ENCODE measurements at places on chromosomes 3 and 15. TPM values are rescaled to one million over a fixed set of nuclear protein-coding genes. Genes with fewer than 3 reads are reported as not detected.
A peak's percentile ranks its signal among the peaks of the same experiment; 100 is the strongest.

- DNase-seq: no peak
Observed at GRCh38 chr3:127407026-127407939, 119.4 kb upstream of the PRR20G start.

DNA sequence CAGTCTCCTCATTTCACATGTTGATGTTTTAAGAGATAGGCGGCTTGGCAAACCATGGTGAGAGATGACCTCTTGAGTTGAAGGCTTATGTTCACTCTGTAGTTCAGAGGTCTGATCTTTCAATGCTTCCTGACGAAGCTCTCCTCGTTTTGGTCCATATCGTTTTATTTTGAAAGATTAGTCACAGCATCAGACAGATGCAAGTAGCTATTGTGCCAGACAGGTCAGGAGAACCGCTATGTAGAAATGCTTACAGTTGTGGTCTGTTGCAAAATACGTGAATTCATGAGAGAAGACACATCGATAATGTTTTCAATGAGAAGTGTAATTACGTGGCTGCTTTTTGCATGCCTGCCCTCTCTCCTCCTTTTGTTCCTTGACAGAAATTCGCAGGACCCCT, 47.5 kb downstream of the CHL1 start:
- DNase-seq: no peak

The MOBP gene
- total RNA-seq: 0.95 TPM

DNA sequence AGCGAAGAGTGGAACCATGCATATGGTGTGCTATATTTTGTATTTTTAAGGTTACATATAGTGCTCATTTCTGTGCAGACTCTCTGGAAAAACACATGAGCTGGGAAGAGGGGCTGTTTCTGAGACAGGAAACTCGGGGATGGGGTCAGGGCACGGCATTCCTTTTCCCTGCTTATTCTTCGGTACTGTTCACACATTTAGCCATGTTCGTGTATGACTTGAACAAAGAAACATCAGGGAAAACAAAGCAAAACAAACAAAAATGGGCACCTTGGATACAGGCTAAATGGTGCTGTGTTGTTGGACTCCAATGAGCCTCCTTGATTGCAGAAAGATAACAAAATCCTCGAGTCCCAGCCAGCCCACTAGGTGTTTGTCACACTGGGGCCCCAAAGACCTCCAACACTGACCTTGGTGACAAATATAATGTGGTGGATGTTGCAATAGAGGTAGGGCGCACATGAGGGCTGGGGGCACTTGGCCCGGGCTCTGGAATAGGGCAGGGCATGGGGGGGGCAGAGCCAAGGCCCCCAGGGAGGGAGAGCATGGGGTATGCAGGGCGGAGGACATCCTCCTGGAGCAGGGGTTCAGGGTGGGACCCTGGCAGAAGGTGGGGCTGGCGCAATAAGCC, 19.3 kb downstream of the DNASE1L3 start:
- no peak for DNase-seq

The FBXW12 gene
- total RNA-seq: not detected

DNA sequence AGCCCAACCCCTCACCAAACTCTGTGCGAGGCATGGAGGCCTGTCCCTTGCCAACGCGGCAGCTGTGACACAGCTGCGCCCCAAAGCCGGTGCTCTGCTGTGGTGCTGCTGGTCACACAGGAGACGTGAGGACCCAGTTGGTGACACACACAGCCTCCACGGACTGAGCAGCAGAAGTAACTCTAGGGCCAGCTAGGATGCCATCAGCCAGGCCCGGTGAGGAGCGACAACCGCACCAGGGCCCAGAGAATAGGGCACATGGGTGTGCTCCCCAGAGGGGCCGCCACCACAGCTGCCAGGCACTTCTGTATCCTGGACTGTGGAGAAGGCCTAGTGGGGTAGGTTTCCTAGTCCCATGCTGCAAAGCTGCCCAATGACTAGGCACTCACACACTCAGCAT, 10.7 kb downstream of the ZXDC start:
- DNase-seq: no peak

GRCh38 chr3:157464321-157464720, 27.7 kb downstream of the PTX3 start:
- DNase-seq: no peak

DNA sequence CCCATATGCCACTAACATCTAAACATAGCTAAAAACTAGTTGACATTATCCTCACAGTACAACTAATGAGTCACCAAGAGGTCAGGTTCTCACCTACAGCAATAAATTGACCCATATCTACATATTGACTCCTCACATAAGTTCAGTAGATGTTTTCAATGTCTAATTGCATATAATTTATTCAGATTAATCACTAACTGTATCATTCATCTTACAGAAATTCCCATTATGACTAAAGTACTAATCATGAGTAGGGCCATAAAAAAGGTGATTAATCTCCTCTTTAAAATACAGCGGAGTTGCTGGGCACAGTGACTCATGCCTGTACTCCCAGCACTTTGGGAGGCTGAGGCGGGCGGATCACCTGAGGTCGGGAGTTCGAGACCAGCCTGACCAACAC, 82.4 kb upstream of the ST3GAL6 start:
- DNase-seq: no peak

The TNNC1 gene
- 0.18 TPM for total RNA-seq

GRCh38 chr3:173401369-173401768, 3.8 kb downstream of the NLGN1 start:
- no peak for DNase-seq

The TFG gene
- 70.9 TPM for total RNA-seq

GRCh38 chr15:73697033-73697467, 12.9 kb downstream of the CD276 start:
- DNase-seq: peak; percentile 98

The IL5RA gene
- total RNA-seq: not detected
